ENCODE measurements at places on chromosomes 4 and X.

- no peak for DNase-seq
These were observed 57.4 kb downstream of the PSAPL1 start for GRCh38 chr4:7377223-7377865.

GRCh38 chr4:38287101-38287851 is 327.1 kb downstream of the PTTG2 start:
- no peak for DNase-seq

- no peak for DNase-seq
These were observed 11.9 kb downstream of the BMX start for GRCh38 chrX:15512401-15512965.

DNA sequence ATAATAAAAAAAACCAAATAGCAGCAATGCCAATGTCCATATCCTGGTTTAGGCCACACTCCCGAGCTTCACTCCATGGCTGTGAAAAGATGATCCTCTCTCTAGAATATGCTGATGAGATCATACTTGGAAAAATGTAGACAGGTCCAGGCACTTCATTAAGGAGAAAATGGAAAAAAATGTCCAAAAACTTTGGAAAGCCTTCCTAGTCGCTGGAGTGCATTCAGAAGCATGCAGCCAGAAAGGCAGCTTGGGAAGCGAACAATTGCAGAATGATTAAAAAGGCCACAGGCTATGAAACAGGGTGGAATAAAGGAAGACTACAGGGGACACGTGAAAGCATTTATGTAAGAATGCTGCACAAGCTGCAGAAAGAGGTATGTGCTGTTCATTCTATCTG is 165.6 kb upstream of the HCCS start:
- DNase-seq: no peak

GRCh38 chr4:158172261-158173258 is at the start of gene GASK1B:
TSS of gene GASK1B (minus strand) at chr4:158173025. CDS start at chr4:158171375, 1,650 bp downstream.
- DNase-seq: no peak

DNA sequence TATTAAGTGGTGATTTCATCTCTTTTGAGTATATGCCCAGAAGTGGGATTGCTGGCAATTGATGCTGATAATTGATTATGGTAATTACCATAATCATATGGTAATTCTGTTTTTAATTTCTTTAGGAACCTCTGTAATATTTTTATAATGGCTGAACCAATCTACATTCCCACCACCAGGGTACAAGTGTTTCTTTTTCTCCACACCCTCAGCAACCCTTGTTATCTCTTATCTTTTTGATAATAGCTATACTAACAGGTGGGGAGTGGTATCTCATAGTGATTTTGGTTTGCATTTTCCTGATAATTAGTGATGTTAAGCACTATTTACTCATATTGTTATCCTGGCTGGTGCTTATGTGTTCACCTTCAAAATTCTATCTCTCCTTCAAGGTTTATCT is 212.6 kb downstream of the FMR1NB start:
- DNase-seq: no peak

DNA sequence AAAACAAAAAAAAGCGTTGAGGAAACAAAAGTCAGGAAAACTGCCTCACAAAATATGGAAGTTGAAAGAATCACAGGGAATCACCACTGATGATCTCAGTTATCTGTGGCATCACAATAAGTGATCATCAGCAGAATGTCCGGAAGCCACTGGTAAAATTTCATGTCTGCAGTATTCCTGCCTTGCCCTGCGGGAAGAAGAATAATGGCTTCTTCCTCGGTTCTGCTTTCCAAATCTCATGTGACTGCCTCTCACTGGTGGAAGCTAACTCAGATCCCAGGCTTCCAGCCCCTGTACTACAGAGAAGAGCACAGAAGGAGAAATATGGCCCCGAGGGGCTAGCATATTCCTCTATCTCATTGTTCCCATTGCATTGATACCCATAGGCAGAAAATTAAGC is 12.7 kb upstream of the ZNF330 start:
- no peak for DNase-seq

- DNase-seq: no peak
These were observed 57.3 kb upstream of the AP1S2 start for GRCh38 chrX:15911734-15912550.

GRCh38 chr4:76894537-76895255 is 3.2 kb downstream of the SOWAHB start:
- DNase-seq: no peak

GRCh38 chr4:54497947-54498346 is 159.8 kb upstream of the KIT start:
- DNase-seq: no peak

GRCh38 chr4:87805971-87806370 is 6.6 kb downstream of the IBSP start:
- no peak for DNase-seq

GRCh38 chr4:125244848-125245450 is 69.8 kb upstream of the FAT4 start:
- no peak for DNase-seq

DNA sequence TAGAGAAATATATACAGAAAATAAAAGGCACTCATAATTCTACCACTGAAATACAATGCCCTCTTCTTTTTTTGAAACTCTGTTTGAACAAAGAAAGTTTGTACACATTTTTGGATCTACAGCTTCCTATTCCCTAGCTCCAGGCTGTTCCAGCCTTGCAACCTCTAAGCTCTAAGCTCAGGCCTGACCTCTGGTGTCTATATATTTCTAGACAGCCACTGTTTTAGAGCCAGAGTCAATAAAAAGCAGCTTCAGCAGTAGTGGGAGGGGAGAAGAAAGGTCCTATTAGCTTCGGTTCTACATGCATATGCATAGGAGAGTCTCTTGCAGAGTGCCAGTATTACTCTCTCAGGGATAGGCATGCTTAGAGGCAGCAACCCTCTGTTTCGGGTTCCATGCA is 39.7 kb downstream of the CLDN2 start:
- no peak for DNase-seq

DNA sequence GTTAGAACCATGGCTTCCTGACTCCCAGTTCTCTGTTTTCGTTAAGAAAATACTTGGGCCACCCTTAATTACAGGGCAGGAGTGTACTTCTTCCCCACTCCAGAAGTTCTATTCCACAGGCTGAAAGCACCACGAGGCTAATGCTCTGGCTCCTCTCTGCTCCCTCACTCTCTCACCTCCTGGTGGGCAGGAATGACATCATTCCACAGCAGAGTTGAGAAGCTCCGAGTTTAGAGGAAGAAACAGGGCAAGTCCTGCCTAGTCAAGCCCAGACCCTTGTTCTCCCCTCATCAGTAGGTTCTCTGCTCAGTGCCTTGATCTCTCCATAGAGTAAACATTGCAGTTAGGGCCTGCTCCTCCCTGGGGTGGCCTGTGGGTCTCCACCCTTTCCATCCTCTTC is 343.8 kb upstream of the CLNK start:
- no peak for DNase-seq

DNA sequence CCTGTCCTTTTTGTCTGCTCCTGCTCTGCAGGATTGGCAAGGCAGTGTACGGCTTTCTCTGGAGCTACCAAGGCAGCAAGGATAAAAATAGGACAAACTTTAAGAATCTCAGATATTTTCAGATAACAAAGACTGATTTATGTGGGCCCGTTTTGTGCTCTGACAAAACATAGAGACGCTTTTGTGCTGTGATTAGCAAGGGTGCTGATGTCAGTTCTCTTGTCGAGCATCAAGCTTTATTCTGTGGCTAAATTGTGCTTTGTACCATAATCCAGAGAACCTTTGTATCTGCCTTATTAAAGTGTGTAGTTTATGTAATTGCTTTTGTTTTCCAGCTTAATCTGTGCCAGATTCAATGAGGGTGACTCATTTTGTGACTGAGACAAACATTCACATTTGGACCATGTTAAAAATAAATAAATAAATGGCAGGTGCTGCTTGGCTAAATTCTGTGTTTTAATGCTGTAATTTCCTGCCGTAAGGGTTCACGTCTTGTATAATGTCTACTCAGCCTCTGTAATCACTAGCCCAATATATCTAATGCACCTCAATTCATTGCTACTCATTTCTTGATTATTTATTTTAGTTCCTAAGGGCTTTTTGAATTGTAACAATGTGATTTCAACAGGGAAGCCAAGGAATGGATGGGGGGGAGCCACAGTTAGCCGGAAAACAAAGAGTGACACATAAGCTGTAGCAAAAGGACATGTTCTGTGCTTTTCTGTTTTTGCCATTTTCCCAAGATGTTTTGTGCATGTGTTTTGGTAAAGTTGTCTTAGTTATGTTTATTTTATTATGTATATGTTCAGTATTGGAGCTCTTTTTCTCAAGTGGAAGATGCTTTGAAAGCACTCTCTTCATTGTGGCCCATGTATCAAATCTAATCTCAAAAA is 75.1 kb downstream of the GAB1 start:
- DNase-seq: no peak

DNA sequence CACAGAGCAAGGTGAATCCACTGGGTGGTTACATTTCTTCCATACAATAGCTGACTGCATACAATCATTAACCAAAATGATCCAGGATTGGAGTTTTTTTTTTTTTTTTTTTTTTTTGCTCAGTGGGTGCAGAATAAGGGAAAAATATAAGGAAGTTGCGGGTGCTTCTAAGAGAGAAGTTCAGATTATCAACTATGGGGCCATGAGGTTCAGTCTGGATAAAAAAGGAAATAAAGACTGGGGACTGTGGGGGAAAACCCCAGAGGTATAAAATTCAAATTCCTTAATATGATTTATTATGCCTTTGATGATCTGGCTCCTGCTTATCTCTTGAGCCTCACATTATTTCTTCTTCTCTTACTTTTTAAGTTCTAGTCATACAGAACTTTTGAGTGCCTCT is 5.9 kb upstream of the EIF1AX start:
- no peak for DNase-seq

GRCh38 chrX:19661961-19662360 is 146.7 kb upstream of the MAP3K15 start:
- DNase-seq: no peak

Measured in CD4-positive, alpha-beta T cell treated with Interleukin-6 at 100 ng/mL for 8 hours (primary cell).